ENCODE measurements at places on chromosomes 2 and 18. TPM values are rescaled to one million over a fixed set of nuclear protein-coding genes. Genes with fewer than 3 reads are reported as not detected.

ABCG8 gene
- total RNA-seq, result not detected

GRCh38 chr2:173226899-173227698 is 127.6 kb upstream of the CDCA7 start:
- DNase-seq, result no peak

CYB5A gene
- total RNA-seq, result 43.5 TPM

- no peak for DNase-seq
Observed at GRCh38 chr2:236964291-236964690, 121.4 kb upstream of the COPS8 start.

DNA sequence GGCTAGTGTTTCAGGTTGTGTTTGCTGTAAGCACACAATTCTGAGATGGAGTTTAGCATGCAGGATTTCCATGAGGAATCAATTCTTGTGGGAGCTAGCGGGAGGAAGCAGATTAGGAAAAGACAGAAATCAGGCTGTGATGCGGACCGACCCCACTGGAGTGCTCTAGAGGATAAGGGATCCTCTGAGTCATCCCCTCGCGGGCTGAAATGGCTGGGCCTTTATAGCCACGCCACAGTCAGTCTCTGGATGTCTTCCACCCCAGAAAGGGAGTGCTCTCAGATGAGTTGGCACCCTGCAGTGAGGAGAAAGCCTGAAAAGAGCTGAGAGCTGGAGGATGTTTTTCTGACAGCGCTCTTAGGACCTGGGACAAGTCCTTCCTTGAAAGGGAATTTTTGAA is 102.4 kb downstream of the GALNT3 start:
- no peak for DNase-seq

CD8A gene
- total RNA-seq, result not detected

GRCh38 chr18:57624988-57625387 is 3.4 kb upstream of the NARS1 start:
- DNase-seq, result no peak

- no peak for DNase-seq
Observed at GRCh38 chr2:168436840-168437239, 19.2 kb upstream of the CERS6 start.

Data from Karpas-422 (cell line).